ENCODE measurements at places on chromosomes 11 and 22.

DNA sequence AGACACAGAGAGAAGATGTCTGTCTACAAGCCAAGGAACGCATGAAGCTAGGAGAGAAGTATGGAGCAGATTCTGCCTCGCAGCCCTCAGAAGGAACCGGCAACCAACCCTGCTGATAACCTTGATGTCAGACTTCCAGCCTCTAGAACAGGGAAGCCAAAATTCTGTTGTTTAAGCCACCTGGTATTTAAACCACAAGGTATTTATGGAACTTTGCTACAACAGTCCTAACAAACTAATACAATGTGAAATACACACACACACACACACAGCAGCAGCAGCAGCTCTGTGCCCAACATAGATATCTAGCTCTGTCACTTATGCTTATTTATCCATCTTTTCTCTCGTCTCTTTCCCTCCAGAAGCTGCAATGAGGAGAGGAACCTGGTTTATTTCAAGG, 400.0 kb downstream of the ETS1 start:
- DNase-seq = no peak

DNA sequence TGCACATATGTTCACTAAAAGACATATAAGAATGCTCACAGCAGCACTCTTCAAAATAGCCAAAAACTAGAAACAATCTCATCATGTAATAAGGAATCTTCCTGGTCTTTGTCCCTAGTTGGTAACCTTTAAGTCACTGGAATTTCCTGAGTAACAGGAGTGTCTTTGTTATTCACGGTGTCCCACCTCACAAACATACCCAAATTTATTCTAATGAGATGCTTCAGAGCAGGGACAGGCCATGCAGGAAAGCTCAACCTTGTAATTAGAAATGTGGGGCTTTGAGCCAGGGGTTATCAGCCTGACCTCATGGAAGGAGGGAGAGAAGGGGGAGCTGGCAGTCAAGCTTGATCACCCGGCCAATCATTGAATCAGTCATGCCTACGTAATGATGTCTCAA, 40.3 kb upstream of the NFRKB start:
- DNase-seq = no peak

GRCh38 chr11:57399972-57400578, 9.6 kb upstream of the PRG2 start:
- no peak for DNase-seq

DNA sequence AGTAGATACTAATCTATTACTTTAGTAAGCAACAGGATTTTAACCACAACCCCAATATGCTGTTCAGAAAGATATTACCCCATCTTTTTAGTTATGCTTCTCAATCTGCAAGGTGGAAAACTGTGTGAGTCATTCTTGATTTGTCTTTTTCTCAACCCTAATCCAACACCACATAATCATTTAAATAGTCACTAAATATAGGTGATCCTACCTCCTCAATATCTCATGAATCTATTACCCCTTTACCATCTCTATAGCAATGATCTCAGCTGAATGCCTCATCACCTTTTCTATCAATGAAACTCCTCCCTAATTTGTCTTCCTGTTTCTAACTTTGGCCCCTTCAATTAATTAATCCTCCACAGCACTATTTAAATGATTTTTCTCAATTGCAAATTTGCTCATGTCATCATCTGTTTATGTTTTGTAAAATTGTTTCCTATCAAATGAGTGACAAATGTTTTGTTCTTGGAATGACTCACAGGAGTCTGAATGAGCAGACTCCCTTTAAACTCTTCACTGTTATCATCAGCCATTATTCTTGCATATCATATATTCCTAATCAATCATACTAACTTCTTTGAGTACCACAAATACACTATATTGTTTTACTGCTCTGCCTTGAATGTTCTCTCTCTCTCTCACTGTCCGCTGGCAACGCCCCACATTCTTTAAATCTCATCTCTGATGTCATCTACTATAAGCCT, 26.1 kb downstream of the SNX19 start:
- no peak for DNase-seq

DNA sequence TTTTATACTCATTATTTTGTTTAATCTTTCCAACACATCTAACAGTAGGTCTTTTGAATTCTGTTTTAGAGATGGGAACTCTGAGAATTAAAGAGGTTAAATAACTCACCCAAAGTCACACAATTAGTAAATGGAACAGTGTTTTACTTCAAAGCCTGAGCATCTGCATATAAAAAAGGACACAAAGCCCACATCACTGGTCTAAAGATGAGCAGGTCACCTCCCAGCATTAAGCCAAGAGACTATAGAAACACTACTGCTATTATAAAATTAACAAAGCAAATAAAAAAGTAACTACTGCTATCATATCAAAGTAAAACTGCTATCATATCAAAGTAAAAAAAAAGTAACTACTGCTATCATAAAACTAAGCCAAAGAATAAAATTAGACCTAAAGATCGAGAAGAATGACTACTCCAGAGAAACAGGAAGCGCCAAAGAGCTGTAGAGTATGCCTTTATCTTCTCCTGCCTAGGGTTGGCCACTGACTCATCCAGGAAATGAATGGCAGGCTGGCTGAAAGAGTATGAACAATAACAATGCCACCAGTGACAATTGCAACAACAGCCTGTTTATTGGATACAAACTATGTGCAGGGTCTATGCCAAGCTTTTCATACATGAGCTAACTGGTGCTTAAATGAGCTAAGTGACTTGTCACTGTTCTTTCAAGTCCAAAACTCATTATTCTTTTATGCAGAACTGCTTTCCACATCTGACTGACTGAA, 1153.0 kb upstream of the TENM4 start:
- DNase-seq = no peak

- DNase-seq = peak; percentile 48
These were observed 101.0 kb downstream of the GGTLC2 start for GRCh38 chr22:22745225-22746060.

DNA sequence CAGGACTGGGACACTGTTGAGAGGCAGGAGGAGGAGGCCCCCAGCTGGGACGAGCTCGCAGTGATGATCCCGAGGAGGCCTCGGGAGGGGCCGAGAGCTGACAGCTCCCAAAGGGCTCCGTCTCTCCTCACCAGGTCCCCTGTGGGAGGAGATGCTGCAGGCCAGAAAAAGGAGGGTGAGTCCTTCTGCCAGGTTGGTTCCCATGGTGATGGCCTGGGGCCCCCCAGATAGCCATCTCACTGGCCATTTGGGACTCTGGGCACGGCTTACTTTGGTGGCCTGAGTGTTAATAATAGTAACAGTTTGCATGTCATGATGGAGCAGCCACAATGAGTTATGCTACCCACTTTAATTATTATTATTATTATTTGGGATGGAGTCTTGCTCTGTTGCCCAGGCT, 18.9 kb downstream of the TRIOBP start:
- no peak for DNase-seq

- no peak for DNase-seq
These were observed 4.0 kb downstream of the STIM1 start for GRCh38 chr11:3859373-3859881.

GRCh38 chr11:124517314-124517713, 26.1 kb downstream of the OR8B12 start:
- DNase-seq = no peak

- DNase-seq = no peak
These were observed 136.6 kb downstream of the NAV2 start for GRCh38 chr11:19849107-19849789.

DNA sequence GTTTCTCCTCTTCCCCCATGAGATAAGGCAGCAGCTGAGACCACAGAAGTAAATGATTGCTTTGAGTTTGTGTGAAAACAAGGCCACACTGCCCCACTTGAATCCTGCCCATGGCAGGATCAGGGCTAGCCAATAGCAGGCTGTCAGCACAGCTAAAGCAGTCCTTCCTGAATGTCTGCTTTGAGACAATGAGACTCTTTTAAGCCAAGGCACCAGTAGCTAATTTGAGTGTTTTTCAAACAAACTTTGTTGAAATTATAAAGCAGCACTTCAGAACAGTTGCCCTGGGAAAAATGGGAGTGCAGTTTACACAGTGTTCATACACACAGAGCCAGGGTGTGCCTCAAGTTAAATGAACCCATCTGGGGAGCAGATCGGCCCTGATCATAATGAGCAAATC, 103.5 kb upstream of the OR5AK2 start:
- no peak for DNase-seq

GRCh38 chr11:102914238-102915043, 39.7 kb upstream of the MMP12 start:
- DNase-seq = no peak

GRCh38 chr11:92846491-92847125, 122.8 kb upstream of the MTNR1B start:
- DNase-seq = no peak

- no peak for DNase-seq
These were observed 17.9 kb upstream of the TENM4 start for GRCh38 chr11:79458709-79459108.

DNA sequence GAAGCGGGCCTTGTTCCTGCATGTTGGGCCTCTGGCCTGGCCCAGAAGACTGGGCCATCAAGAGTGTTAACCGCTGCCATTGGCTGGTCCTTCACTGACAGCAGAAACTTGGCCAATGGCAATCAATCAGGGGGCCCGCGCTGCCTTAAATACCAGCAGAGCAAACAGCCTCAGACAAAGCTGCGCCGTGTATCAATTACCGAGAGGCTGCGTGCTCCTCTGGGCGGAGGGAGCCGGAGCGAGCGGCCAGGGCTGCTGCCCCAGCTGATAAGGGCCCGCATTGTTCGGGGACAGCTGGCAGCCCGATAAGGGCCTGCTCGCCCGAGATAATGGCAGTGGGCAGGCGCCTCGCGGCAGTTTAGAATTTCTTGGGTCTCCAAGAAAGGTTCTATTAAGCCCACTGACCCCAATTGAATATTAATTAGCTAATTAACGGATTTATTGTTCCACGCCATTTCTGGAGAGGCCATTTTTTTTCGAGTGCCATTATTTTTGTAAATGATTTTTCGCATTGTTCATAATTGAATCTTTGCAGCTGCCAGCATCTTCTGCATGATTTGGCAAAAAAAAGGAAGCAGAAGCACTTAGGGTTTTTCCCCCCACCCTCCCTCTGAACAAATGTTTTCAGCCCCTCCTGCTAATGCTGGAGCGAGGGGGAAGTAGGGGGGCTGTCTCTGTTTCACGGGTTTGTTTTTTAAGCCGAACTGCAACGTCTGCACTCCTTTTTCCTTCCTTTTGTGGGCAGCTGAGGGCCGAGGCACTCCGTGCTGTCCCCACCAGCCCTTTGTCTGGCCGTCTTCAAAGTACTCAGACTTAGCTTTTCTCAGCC, 37.6 kb upstream of the RIC3 start:
- no peak for DNase-seq

- DNase-seq = no peak
These were observed 443.3 kb downstream of the MN1 start for GRCh38 chr22:27358096-27358870.

DNA sequence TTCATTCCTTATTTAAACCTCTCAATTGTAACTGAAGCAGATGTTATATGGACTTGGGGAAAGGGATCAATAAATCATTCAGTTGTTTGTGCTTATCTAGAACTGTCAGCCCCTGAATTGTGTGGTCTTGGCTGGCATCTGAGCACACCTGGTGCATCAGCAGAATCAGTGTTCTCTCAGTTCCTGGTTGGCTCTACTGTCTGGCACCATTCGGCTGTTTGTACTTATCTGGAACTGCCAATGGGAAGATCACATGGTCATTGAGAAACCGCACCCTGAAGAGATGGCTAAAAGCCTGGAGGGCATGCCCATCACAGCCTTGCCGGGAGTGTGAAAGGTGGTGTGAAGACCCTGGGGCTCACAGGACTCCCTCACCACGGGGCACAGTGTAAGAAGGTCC, 37.1 kb upstream of the EHF start:
- DNase-seq = no peak

DNA sequence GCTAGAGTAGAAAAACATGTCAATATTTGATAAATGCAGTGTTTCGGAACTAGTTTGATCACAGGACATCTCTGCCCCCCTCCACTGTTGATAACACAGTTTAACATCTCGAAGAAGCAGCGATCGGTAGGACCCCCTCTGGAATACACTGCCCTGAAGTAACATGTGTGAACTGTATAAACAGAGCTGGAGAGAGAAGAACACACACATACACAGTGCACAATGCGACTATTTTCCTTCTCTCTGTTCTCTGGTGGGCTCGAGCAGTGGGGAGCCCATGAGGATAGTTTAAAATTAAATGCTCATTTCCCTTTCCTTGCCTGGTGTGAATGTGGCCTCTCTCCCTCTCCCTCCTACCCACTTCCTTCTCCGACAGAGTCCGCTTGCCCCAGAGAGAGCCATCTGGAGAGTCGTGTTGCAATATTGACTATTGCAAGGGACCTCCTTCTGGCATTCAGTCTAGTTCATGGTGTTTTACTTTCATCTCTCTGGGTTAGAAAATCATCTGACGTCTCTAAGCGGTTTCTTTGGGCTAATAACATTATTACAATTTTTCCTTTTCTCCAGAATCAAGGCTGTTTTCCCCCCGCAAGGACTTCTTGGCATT, 51.6 kb upstream of the BARX2 start:
- DNase-seq = no peak

- no peak for DNase-seq
These were observed 166.2 kb downstream of the OPCML start for GRCh38 chr11:133366147-133366546.

DNA sequence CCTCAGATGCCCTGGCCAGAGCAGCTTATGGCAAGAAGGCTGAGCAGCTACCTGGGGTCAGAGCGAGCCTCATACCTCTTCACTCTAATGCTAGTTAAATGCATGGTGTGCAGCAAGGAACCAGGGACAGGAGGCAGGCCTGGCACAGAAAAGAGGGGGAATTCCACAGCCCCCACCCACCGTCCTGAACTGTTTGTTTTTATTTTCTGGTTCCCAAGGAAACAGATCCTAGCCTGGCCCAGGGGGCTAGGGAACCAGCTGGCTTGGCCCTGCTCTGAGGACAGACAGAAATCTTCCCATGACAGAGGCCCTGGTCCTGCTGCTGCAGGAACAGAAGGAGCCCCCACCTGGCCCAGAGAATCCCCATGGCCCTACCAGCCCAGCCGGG, 40.4 kb downstream of the SLCO2B1 start:
- DNase-seq = no peak

GRCh38 chr11:2666401-2666741, 33.4 kb downstream of the KCNQ1OT1 start:
- no peak for DNase-seq

- no peak for DNase-seq
These were observed 91.0 kb downstream of the RRM1 start for GRCh38 chr11:4185561-4185960.

DNA sequence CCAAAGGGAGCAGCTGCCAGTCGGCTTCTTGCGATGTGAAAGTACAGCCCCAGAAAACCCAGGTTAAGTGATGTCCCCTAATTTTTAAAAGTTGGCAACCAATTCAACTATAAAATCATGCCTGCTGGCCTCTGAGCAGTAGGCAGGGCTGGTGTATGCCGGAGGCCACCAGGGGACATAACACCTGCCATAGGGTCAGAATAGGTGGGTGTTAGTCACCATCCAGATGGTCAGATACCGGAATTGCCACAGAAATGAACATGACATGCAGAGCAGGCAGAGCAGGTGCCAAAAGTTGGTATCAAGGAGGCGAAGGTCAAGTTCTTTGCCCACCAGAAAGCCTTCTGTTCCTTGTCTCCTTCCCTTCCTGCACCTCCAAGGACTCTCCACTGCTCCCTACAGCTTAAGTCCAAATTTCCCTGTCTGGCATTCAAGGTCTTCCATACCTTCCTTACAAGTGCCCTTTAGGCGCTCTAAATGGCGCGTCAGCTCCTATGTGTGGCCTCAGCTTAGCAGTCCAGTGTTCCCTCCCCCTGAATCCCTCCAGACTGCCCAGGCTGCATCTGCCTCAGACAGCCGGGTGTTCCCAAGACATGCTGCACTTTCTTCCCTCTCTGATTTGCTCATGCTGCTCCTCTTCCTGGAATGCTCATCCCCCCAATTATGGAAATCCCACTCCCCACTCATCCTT, 45.1 kb downstream of the PTPRJ start:
- no peak for DNase-seq

- no peak for DNase-seq
These were observed 7.4 kb downstream of the MS4A10 start for GRCh38 chr11:60792521-60792920.

Measured in activated CD4-positive, alpha-beta T cell treated with anti-CD3 and anti-CD28 coated beads, Interleukin-2, amount 50 U/mL, for 48 hours (primary cell).